ENCODE measurements at places on chromosomes 2 and 18.
A peak's percentile ranks its signal among the peaks of the same experiment; 100 is the strongest.

DNA sequence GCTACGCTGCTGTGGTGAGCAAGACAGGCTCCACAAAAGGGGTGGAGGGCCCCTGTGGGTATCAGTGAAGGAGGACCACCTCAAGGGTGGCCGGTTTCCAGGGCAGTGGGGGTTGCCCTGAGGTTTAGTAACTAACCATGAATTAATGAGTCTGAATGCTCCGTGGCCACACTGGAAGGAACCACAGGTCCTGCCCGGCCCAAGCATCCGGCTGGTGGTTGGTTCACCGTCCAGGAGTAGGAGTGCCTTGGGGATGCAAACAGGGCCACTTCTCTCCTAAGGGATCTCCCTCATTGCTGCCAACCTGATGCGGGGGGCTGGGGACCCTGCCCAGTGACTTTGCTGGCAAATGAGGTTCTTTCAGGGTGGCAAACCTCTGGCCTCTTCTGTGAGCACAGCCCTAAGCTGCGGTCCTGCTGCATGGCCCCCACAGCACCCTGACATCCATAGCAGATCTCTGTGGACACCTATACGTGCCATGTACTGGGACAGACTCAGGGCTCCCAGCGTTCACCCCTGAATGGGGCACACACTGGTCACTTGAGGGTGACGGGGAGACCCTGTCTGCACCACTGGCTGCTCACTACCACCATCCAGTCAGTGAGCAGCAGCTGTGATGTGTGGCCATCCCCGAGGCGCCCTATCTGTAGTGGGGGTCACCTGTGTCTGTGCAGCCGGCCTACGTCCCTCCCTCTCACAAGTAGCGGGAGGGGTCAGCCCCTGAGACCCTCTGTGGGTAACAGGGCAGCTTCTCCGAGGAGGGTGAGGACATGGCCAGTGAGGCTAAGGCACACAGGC lies 41.6 kb downstream of the HS6ST1 start:
- DNase-seq: no peak

DNA sequence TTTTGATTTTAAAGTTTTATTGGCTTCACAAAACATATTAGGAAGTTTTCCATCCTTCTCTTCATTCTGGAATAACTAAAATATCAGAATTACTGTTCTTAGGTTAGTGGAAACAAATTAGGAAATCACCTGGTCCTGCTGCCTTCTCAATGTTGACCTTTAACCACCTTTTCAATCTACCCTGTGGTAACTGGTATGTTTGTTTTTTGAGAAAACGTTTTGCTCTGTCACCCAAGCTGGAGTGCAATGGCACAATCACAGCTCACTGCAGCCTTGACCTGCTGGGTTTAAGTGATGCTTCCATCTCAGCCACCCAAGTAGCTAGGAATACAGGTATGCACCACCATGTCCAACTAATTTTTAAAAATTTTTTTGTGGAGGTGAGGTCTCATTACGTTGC lies 28.4 kb downstream of the ACYP2 start:
- no peak for DNase-seq

DNA sequence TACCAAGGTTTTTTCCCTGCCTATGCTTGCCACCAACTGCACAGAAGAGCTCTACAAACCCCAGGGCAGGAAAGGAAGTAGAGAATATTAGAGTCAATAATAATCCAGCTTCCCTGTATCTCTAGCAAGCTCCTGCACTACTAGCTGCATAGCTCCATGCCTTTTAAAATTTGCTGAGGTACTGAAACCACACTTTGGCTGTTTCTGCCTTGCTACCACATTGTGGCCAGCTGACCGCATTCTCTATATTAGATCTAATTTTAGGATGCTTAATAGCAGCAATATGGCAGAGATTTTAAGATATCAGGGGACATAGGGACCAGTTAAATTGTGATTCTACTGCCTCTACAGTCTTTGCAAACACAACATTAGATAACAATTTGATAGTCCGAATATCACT lies 534.6 kb downstream of the MBD2 start:
- no peak for DNase-seq

DNA sequence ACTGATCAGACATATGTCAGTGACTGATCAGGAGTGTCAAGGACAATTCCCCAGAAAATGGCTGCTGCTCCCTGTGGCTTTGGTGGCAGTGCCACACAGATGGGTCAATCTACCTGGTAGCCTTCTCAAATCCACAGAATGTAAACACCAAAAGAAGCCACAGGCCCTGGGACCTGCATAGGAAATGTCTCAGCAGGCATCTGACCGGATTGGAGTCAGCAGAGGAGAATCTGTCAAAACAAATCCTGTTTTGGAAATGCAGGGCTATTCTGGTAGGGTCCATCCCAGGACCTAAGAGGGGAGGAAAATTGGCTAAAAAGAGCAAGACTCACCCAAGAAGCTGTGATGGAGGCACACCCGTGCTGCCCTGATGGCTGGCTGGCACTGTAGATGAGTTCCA lies 189.7 kb downstream of the TMEM247 start:
- no peak for DNase-seq

DNA sequence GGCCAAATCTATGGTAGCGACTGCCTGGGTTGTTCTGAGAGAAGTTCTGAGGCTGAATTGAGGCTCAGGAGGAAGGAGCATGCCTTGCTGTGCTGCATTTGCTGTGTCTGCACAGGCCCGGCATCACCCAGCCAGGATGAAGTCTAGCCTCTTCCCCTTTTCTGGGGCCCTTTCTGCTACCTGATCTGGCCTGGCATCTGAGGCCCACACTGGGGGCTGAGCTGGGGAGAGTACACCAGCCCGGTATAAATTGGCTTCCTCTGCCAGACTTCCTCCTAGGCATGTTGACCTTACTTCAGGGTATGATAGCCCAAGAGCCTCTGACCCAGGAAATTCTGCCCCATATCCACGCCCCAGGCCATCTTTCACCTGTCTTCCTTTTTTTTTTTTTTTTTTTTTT lies 30.0 kb downstream of the MRPL35 start:
- DNase-seq: no peak

DNA sequence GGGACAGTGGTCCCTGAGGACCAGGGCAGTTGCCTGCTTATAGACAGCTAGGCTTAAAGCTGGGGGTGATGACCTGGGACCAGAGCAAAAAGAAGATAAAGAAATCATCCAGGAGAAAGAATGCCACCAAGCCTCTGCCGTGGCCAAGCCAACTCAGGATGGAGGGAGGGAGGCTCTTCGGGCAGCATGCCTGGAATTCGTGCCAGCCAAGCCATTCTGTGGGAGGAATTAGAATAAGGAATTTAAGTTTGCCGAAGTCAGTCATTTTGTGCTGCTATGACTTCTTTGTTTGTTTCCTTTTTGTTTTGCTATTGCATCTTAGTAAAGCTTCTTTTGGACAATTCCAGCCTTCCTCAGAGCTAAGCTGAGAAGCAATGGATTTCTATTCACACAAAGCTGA lies 124.1 kb downstream of the EN1 start:
- DNase-seq: no peak

- no peak for DNase-seq
These were observed 335.0 kb upstream of the TRIB2 start for GRCh38 chr2:12381543-12382325.

DNA sequence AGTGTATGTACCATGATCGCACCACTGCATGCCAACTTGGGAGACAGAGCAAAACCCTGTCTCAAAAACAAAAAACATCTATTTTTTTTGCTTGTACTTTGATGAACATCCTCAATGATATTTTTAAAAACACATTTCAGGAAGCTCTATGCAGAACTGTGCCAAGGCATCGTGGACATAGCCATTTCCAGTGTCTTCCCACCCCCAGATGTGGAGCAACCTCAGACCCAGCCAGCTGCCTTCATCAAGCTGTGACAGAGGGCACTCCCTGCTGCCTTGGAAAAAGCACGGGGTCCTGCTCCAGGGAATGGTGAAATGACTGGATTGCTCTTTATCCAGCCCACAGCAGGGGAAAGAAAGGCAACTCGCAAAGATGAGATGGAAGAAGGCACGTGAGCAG lies 13.7 kb upstream of the POLR1B start:
- DNase-seq: no peak

- no peak for DNase-seq
These were observed 32.8 kb downstream of the CYBRD1 start for GRCh38 chr2:171554991-171555615.

DNA sequence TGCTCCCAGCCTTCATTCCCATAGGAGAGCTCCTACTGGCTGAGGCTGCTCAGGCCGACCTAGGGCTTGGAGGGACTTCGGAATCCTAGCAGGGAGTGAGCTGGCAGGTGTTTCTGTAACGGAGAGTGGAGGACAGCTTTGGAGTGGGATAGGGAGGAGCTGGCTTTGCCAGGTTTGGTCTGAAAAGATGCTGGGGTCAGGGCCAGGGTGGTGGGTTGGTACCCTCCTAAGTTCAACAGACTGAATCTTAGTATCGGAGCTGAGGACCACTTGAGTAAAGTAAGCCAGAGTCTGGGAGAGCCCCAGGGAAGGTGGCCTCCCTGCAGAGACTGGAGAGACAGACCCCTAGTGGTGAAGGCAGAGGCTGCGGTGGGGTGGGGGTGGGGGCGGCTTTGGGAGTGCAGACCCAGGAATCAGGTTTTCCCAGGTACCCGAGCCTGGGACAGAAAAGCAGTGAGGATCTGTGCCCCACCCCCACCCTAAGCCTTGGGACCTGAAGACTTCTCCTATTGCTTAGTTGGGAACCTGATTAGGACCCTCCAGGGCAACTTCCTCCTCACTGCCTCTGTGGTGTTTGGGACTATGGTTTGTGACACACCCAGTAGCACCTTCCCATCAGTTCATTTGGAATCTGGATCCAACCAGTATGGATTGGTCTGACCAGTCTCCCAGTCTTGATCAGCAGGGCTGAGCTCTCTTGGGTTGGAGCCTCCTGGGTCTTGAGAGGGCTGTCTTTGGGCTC lies 3.0 kb downstream of the CNNM4 start:
- DNase-seq: peak; percentile 63

DNA sequence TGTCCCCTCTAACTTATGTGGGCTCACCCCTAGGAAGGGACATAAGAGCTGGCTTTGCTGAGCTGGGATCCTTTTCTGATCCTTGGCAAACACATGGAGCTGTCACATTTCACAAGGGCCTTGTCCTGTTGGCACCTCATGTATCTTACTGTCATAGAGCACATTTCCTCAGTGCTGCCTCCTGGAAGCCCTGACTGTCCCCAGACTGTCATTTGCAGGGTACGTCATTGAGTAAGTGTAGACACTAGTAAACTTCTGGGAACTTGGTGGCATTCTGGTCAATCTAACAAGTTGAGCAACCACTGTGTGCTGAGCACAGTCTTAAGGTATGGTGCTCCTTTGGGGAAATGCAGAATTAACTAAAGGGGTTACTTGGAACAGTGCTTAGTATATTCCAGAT lies 94.5 kb upstream of the IL1R2 start:
- DNase-seq: no peak

DNA sequence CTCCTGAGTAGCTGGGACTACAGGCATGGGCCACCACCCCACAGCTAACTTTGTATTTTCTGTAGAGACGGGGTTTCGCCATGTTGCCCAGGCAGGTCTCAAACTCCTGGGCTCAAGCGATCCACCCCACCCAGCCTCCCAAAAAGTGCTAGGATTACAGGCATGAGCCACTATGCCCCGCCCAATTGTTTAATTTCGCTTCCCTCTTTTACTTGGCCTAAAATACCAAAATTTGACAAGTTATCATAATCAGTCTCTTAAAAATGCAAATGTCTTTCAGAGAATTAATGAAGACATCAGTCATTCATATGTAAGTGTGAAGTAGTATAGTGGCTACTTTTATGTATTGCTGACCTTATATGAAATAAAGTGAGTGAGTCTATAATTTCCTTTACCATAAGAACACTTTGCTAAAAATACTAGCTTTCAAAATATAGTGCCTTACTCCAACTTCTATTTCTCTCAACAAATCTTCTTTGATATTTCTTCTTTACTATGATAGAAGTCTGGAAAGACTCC lies 9.8 kb downstream of the FBXO11 start:
- no peak for DNase-seq

- DNase-seq: no peak
These were observed 67.5 kb upstream of the RGPD5 start for GRCh38 chr2:109726379-109727270.

- DNase-seq: no peak
These were observed 11.3 kb upstream of the PXDN start for GRCh38 chr2:1755436-1756191.

DNA sequence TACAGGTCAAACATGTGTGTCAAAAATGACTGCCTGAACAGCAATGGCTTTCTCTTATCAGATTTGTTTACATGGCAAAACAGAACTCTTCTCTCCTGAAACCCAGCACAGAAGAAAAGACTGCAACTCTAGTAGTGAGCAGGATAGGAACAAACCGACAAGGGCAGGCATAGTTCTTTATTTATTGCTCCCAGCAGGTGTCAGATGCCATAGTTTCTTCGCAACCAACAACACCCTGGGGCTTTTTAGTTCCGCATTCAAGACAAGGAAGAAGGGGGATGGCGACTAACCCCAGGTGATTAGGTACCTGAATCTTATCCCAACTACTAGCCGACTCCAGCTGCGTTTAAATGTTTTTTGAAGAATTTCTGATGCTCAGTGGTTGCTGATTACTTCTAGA lies 367.5 kb upstream of the FIGN start:
- DNase-seq: no peak

DNA sequence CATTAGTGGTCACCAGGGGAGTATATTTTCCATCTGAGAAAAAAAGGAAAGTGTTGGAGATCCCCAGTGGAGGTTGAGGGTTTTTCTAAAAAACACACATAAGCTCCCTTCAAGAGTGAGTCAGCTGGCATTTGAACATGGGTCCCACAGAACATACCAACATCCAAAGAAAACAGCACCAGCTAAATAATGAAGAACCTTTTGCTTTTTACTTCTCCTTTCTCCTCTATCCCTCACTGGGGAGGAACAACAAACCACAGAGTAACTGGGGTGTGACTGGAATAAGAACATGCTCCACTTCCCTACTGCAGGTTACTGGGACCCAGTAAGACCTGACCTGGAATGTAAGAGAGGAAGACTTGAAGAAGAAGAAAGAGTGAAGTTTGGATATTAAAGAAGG lies 56.5 kb upstream of the RAPH1 start:
- DNase-seq: no peak

- no peak for DNase-seq
These were observed 15.1 kb upstream of the NT5C1B start for GRCh38 chr2:18604531-18604885.

- DNase-seq: no peak
These were observed 12.5 kb downstream of the NPC1 start for GRCh38 chr18:23573626-23574431.

- no peak for DNase-seq
These were observed 30.9 kb downstream of the LONRF2 start for GRCh38 chr2:100291152-100291970.

- DNase-seq: no peak
These were observed 108.5 kb upstream of the SMAD7 start for GRCh38 chr18:49059028-49059834.
